ENCODE measurements at places on chromosomes 1 and 21.

GRCh38 chr1:203672346-203672745 lies 45.7 kb downstream of the ATP2B4 start:
- DNase-seq, result no peak

- DNase-seq, result no peak
These were observed 107.8 kb downstream of the DISC1 start for GRCh38 chr1:231734417-231734816.

DNA sequence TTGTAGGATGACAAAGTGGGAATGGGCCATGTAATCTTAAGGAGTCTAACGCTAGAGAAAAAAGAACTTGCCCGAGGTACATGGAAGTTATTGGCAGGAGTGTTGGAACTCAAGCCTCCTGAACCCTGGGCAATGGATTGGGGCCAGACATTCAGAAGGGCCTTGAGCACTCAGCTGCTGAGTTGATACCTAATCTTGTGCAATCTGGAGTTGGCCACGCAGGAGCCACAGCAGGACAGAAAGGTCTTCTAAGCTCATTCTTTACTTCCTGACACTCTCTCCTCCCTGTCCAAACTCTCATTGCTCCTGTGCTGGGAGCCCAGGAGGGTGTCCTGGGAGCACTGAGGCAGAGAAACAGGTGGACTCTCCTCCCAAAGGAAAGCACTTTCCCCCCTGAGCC lies 25.1 kb upstream of the CSF1 start:
- no peak for DNase-seq

DNA sequence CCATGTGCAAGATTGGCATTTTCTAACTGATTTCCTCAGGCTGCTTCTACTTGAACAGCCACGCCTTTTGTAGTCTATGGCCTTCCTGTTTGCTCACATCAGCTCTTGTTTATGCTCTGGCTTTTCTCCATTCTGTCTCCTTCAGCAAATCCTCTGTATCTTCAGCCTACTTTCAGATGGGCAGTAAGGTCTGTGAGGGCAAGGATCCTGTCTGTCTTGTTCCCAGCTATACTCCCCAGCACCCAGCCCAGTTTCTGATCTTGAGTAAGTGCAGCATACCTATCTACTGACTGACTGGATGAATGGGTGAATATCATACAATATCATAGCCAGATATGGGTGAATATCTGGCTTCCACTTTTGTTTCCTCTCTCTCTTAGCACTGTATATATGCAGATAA lies 438.1 kb downstream of the LMO4 start:
- no peak for DNase-seq

- no peak for DNase-seq
These were observed 39.1 kb upstream of the ANGPTL1 start for GRCh38 chr1:178910023-178910422.

GRCh38 chr1:97042551-97042950 lies 321.0 kb downstream of the PTBP2 start:
- DNase-seq, result no peak

DNA sequence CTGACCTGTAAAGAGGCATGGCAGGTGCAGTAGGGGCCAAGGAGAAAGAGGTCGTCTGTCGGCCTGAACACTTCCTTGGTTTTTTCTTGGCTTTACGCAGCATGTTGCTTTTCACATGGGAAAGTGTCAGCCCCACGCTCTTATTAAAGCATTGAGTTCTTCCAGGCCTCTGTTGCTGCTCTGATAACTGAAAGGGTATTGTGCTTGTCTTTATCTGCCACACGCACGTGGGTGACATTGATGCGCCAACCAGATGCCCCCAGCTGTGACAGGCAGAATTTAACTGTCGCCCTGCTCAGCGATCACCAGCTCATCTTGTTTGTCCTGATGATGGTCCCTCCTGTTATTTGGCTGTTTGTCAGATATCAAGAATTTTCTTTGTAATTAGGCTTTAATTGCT lies 76.5 kb downstream of the GALNT2 start:
- DNase-seq, result no peak

GRCh38 chr1:156262461-156263287 lies 14.8 kb upstream of the PAQR6 start:
- DNase-seq, result no peak

DNA sequence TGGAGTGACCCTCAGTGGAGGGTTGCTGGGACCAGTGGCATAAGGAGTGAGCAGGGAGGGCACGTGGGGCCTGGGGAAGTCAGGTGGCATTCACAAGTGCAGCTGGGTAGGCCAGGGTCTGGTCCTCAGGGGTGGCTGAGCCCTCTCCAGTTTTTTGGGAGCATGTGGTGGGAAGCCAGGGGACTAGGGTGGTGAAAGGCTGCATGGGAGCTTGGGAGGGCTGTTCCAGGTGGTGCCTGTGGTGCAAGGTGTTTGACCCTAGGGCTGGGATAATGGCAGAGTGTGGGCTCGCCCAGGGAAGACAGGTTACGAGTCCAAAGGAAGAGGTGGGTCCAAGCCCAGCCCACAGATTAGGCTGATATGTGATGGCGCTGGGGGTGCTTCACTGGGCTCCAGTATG lies 30.5 kb downstream of the MAN1C1 start:
- DNase-seq, result no peak

GRCh38 chr1:229328598-229329362 lies 14.1 kb downstream of the CCSAP start:
- no peak for DNase-seq

GRCh38 chr1:203539831-203540546 lies 46.0 kb downstream of the OPTC start:
- DNase-seq, result no peak

GRCh38 chr1:104266612-104267011 lies 516.9 kb downstream of the AMY1C start:
- DNase-seq, result no peak

DNA sequence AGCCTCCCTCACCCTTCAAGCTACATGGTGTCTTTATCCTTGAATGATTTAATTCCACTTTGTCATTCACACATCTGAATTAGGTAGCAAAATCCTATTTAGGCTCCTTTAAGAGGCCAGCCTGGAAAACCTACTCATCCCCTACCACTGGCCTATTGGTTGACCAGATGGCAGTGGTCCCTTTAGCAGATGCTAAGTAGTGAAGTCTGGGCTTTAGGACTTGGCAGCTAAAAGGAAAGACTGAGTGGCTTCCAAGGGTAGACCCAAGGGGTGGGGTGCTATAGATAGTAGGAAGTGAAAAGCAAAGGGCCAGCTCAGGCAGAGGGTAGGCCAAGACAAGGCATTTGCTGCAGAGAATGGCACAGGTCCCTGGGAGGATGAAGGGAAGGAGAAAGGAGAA lies 46.6 kb downstream of the KCNJ6 start:
- no peak for DNase-seq

DNA sequence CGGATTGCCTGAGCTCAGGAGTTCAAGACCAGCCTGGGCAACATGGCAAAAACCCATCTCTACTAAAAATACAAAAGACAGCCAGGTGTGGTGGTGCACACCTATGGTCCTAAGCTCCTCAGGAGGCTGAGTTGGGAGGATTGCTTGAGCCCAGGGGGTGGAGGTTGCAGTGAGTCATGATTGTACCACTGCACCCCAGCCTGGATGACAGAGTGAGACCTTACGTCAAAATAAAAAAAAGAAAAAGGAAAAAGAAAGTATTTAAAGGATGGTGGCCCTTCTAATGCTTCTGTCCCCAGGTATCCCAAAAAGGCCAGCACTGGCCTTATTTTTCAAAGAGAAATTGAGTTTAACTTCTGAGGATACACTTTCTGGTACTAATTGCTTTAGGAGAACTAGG lies 1.7 kb downstream of the IKBKE start:
- DNase-seq, result no peak

- no peak for DNase-seq
These were observed 9.5 kb downstream of the JAK1 start for GRCh38 chr1:64956733-64957441.

GRCh38 chr21:17758683-17759082 lies 60.5 kb downstream of the C21orf91 start:
- no peak for DNase-seq

DNA sequence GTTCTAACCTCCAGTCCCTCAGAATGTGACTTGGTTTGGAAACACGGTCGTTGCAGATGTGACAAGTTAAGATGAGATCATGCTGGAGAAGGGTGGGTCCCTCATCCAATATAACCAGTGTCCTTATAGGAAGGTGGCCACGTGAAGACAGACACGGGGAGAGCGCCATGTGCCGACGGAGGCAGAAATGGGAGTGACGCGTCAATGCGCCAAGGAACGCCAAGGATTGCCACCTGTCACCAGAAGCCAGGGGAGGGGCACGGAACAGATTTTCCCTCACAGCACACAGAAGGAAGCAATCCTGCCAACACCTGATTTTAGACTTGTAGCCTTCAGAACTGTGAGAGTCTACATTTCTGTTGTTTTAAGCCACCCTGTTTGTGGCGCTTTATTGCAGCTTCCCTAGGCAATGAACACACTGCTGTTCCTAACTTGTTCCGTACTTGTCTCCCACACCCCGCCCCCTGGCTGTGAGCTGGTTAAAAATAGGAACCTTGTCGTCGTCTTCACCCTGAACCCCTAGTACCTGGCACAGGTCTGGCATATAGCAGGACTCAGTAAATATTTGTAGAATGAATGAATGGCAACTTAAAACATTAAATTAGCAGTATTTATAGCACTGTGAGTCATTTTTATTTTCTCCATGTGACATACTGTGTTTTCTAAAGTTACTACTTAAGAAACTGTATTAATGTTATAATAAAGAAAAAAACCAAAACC lies 14.2 kb downstream of the RIMS3 start:
- no peak for DNase-seq

DNA sequence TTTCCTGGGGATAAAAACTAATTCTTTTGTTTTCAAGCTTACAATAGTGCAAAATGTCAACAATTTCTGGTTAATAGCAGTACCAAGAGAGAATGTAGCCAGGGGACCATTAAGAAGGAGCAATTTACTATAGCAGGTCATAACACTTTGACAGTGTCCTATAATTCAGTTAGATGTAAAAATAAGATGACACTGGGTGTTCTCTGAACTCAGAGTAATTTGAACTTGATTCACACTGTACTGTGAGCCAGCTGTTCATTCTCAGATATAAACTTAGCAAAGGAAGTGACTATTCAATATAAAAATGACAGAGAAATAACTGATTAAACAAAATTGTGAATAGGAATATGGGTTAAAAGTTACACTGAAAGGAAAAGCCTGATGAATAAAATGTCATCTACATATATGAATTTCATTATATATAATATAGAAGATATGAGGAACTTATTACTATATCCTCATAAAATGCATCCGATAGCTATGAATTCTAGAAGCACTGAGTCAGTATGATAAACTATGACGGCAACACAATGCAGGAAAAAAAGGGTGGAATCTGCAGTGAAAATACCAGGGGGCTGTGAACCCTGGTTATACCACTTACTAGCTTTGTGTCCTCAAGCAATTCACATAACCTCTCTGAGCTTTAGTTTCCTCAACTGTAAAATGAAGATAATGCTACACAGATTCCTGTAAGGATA lies 135.9 kb downstream of the ACBD6 start:
- DNase-seq, result no peak

- DNase-seq, result peak; percentile 58
These were observed 44.1 kb upstream of the SLC25A33 start for GRCh38 chr1:9494936-9495758.

GRCh38 chr1:51247022-51247421 lies 10.9 kb downstream of the RNF11 start:
- DNase-seq, result no peak

DNA sequence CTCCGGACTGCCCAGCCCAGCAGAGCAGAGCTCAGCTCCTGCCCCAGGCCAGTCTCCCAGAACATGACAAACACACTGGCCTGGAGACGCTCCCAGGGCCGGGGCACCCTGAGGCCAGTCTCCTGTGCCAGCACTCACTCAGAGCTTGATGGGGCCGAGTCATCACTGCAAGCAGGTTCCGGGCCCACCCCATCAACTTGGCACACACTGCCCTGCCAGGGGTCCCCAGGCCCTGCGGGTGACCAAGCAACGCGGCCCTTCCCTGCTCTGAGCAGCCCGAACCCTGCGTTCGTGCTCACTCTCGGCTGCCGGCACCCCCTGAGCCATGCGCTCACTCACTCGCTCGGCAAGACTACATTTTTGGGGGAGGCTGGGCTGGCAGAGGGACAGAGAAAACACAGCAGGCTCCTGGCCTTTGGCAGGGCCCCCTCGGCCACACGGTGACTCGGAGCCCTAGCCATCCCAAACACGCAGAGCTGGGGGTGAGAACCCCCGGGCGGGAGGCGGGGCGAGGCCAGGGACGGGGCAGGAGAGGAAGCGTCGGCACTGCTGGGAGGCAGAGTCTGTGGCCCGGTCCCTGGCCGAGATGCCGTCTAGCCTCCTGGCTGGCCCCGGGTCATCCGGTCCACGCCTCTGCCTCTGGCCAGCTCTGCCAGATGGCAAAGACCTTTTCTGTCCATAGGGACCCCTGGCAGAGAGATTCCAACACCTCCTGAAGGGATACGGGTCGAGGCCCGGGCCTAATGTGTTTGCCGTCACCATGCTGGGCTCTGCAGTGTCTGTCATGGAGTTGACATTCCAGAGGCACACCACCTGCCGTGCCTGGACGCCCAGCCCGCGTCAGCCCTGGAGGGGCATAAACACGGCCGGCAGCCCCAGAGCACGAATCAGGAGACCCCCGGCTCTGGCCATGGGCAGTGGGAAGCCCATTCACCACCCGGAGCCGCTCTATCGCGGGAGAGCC lies 68.0 kb downstream of the MEGF6 start:
- DNase-seq, result peak; percentile 72

DNA sequence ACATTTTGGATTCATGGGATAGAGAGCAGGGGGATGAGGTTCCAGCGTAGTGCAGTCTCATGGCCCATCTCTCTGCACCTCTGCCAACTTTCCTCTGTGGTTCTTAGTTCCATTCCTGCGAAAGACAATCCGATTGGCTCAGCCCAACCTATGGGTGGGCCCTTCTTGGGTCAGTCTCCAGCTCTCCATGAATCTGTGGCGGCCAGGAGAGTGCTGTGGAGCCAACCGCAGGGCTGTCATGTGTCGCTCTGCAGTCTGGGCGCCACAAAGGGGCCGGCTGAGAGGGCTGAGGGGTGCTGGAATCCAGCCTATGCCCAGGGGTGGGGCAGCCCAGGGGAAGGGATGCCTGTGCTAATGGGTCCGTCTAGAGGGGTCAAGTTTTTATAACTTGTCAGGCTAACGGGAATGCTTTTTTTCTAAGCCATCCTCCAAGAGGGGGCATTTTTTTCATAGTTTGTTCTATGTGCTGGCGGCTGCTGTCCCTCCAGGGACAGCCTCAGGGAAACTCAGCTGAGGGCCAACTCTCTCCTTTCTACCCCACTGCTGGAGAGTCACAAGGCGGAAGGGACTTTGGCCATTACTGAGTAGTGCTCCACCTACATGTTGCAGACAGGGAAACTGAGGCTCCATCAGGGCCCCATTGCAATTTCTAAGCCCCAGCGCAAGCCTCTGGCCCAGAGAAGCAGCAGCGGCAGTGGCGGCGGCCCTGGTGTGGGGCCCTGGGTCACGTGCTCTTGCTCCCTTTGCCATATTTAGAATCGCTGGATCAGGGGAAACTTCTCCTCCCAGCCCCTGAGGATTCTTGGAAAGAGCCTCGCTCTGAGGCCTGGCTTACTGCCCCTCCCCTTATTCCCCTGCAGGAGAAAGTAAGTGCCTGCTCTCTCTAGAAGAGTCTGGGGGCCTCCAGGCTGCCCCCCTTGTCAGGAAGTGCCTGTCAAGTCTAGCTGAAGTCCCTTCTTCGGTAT lies 23.4 kb downstream of the KCNQ4 start:
- DNase-seq, result no peak
